Cortex of kidney (tissue), 1 donor: ENCODE measurements at places on chromosomes 5 and 9.

DNA sequence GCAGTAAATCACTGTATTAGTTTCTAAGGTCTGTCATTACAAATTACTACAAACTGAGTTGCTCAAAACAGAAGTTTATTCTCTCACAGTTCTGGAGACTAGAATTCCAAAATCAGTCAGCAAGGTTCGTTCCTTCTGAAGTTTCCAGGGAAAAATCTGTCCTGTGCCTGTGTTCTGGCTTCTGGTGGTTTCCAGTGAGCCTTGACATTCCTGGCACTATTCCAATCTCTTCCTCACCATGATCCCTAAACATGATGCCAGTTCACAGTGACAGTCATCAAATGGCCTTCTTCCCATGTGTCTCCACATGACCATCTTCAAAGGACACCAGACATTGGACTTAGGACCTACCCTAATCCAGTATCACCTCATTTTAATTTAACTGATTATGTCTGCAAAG, 351.4 kb downstream of the PLK2 start:
- DNase-seq = no peak

DNA sequence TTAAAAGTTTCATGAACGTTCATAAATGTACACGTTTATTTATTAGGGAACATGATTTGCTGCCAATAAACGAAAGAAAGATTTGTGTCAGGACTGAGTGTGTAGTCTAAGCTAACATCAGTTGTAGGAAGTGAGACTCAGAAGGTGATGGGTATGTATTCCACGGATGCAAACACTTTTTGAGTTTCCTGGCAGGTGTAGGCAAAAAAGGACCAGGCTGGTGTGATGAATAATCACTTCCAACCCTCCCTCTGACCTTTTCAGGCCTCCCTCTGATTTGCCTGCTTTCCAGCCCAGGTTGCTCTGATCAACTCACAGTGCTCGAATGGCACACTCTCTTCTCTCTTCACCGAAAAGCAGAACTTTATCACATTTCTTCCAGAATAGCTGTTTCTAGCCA, 51.8 kb downstream of the BASP1 start:
- DNase-seq = no peak

DNA sequence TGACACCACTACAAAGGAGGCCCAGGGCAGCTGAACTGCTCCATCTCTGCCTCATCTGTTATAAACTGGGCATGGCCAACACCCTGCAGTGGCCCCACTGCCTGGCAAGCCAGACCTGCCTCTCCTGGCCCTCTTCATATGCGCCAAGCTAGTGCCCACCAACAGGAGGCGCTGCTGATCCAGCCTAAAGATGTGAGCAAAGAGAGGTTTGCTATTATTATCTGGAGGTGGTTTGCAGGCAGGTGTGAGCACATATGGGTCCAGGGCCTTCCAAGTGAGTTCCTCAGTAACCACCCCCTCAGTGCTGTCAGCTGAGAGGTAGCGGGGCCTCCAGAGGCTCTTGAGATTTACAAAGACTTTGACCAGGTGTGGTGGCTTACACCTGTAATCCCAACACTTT, 232.2 kb downstream of the SYK start:
- no peak for DNase-seq

DNA sequence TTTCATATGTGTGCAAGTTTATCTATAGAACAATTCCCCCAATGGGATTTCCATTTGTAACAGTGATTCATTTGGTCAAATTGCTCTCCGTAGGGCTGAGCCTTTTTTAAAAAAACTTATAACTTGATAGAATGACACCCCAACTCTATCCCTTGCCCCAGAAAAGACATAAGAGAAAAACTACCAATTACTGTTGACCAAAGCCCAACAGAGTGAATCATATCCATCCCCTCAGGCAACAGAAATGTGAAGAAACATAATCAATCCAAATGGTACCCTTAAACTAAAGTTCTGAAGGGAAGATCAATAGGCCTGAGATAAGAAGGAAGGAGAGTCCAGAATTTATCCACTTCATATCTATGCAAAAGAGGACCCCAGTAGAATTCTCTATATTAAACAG, 17.8 kb downstream of the TICAM2 start:
- DNase-seq = no peak

DNA sequence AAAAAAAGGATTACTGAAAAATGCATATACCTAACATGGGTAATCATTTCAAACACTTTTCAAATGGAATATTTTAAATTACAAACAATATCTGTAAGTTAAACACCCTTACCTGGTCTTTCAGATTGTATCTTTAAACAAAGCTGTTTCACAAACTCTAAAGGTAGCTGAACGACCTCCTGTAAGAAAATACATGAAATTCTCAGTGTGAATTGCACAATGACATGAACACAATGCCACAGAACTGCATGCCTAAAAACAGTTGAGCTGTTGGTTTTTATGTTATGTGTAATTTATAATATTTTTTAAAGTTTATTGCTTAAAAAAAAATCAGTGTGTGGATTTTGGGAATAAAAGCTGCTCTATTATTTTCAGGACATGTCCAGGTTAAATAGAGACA, 17.5 kb downstream of the IPPK start:
- DNase-seq = no peak

DNA sequence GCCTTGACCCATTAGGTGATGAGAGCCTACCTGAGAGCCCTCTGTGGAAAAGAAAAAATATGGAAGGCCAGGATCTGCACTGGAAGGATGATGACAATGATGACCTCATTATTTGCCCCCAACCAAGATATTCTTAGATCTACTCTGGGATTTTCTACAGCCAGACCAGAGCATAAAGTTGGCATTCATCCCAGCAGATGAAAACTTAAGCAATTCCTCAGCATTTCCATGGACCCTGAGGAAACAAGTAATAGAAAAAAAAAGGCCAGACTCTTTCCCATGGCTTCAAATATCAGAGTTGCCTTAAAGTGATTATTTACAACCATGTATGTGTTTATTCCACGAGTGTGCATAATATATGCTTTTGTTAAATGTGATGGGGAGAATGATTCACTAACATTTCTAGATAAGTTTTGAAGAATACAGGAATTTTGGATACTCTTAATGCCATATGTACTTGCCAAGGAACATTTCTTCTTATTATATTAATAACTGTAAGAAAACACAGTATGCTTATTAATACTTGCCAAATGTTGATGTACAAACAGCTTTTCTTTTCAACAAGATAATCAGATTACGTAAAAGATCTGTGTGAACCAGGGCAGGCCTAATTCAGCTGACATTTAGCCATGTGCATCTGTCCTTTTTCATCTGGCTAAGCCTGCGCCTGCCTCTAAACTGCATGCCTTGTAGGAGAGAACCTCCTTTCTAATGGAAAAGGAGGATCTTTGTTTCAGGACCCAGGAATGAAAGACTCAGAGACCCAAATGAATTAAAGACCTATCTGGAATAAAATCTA, 94.8 kb downstream of the ARRDC3 start:
- DNase-seq = no peak

GRCh38 chr9:129410226-129410625, 210.7 kb downstream of the C9orf50 start:
- no peak for DNase-seq

DNA sequence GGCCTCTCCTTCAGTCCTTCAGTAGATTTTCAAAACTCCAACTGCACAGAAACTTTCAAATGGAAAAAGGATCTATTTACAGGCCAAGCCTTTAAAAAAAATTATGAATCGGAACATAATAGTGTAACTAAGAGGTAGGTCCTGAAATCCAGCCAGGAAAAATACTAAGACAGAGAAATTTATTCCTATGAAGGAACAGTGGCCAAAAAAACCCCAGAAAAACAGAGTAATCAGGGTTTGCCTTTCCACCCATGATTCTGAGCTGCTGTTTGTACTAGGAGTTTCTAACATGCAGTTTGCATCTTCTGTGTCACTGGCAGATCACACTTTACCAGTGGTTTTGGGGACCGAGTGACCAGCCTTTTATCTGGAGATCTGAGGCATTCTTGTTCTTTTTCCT, 93.1 kb upstream of the TMED7 start:
- no peak for DNase-seq

DNA sequence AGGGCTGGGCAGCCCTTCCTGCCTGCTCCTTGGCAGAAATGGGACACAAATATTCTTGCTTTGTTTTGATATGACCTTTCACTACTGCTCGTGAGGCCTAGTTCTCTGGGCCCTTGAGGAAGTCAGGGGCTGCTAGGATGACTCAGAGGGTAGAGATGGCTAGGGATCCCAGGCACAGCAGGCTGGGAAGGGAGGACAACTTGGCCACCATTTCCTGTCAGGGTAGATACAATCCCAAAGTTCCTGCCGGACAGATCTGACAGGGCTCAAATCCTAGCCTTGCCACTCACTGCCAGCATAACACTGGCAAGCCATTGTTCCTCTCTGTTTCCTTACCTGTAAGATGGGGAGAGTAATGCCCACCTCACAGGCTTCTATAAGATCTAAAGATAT, 31.7 kb upstream of the MEIKIN start:
- DNase-seq = no peak

GRCh38 chr9:4530375-4530774, 40.1 kb downstream of the SLC1A1 start:
- DNase-seq = no peak

DNA sequence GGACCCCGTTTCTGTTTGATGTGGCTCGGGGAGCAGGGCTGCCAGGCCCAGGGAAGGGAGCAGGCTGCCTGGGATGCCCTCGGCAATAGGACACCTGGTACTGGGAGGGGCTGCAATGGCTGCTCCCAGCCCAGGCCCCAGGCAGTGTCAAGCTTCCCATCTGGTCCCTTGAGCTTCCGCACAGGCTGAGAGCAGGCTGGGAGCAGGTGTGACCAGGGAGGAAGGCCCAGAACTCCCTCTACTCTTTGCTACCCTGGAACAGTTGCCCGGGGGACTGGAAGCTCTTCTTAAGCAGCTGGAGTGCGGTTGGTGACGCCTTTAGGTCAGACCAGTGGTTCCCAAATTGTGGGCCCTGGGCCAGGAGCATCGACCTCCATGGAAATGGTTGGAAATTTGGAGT, 186.9 kb downstream of the GADD45G start:
- DNase-seq = no peak

GRCh38 chr5:40683305-40683704, 3.6 kb downstream of the PTGER4 start:
- no peak for DNase-seq

- DNase-seq = no peak
Observed at GRCh38 chr9:134707031-134707680, 65.6 kb downstream of the COL5A1 start.

- DNase-seq = no peak
Observed at GRCh38 chr9:91746357-91746756, 203.7 kb downstream of the ROR2 start.

DNA sequence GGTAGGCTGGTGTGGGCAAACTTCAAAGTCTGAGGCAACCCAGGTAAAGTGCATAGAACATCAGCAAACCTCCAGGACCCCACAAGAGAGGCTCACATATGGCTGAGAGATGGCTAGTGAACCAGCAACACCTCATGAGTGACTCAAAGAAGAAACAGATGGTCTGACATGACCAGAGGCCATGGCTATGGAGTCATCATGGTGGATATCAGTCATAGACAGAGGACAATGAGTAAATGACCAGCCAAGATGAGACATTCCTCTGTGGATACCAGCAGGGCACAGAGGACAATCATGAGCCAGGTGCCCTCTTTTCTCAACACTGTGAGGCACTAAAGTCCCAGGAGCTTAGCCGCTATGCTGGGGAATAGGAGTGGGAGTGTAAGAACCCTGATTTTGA, 180.8 kb downstream of the RASEF start:
- no peak for DNase-seq

- no peak for DNase-seq
Observed at GRCh38 chr5:34005681-34006080, 2.2 kb downstream of the AMACR start.

GRCh38 chr5:143791848-143792731, 19.9 kb upstream of the HMHB1 start:
- no peak for DNase-seq

DNA sequence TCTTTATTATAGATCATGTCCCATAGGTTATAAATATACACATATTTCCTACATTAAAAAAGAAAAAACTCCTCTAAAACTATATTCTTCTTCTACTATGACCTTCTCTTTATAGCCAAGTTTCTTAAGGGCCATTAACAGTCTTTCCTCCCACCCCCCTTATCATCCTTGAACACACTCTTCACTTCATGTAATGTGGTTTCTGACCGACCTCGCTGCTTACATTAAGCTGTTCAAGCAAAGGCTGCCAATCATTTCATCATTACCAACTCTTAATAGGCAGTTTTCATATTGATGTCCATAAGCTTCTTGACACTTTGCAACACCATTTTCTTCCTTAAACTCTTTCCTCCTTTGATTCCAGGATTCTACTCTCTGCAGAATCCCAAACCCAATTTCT, 283.0 kb upstream of the PCSK5 start:
- no peak for DNase-seq

- DNase-seq = no peak
Observed at GRCh38 chr5:52783226-52783959, 4.3 kb upstream of the ITGA1 start.

GRCh38 chr5:17216176-17216973, 1.1 kb upstream of the BASP1 start:
- no peak for DNase-seq

GRCh38 chr5:75611311-75612225, at the start of gene ANKDD1B:
TSS of gene ANKDD1B (plus strand) at chr5:75611453. CDS start at chr5:75611635, 182 bp downstream.
- DNase-seq = no peak

- DNase-seq = no peak
Observed at GRCh38 chr5:54178207-54178606, 132.2 kb downstream of the ARL15 start.

GRCh38 chr5:67795781-67796477, 419.6 kb upstream of the PIK3R1 start:
- DNase-seq = no peak

- DNase-seq = no peak
Observed at GRCh38 chr9:72551306-72551705, 29.9 kb downstream of the TMC1 start.

GRCh38 chr5:71859515-71859914, 140.4 kb downstream of the CARTPT start:
- DNase-seq = no peak

- DNase-seq = no peak
Observed at GRCh38 chr5:142141463-142141862, 32.9 kb downstream of the NDFIP1 start.

DNA sequence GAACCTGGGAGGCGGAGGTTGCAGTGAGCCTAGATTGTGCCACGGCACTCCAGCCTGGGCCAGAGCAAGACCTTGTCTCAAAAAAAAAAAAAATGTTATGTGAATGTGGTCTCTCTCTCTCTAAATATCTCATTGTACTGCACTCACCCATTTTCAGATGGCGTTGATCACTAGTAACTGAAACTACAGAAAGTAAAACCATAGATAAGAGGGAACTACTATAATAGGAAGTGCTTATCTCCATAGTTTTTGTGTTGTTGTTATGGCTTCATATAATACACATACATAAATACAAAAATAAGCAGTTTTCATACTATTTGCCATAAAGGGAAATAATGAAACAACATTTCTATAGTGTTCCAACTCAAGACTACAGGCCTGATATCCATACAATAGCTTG, 9.1 kb downstream of the IL31RA start:
- no peak for DNase-seq

GRCh38 chr9:83569326-83569725, 31.1 kb upstream of the FRMD3 start:
- DNase-seq = no peak

- no peak for DNase-seq
Observed at GRCh38 chr5:90915393-90915792, 356.8 kb downstream of the ADGRV1 start.

- no peak for DNase-seq
Observed at GRCh38 chr5:59143926-59144333, 561.1 kb downstream of the RAB3C start.
